ENCODE measurements at places on chromosomes 7 and 10.

GRCh38 chr7:134777908-134778580 is 1.4 kb upstream of the CALD1 start:
- no peak for DNase-seq

- DNase-seq = no peak
These were observed 142.7 kb downstream of the ELFN1 start for GRCh38 chr7:1812509-1813393.

DNA sequence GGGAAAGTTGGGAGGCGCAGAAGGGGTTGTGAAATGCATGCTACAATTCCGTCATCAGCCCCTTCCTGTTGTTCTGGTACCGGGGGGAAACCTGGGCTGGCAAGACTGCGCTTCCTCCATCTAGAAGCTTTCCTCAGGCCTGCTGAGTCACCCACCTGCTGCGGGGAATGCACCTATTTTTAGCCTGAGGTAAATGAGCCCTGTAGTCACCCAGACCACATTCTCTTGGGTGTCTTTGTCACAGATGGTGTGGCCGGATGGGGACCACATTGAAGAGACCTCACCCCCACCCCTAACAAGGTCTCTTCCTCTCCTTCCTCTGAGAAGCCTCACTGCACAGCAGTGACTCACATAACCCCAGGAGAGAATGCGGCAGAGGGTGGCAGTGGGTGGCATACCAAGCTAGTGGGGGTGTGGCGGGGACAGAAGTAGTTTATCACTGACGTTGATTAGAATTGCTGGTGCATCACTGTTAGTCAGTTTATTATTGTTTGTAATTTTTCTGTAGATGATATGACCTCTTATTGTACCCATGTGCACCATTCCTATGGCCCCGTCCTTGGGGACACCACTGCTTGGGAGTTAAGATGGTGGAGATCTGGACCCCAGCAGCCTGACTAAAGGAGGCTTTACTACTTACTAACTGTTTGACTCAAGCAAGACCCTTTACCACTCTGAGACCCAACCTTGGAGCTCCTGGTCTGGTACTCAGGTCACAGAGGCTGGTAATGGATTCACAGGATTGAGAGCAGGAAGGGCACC is 83.0 kb upstream of the DUSP5 start:
- DNase-seq = no peak

DNA sequence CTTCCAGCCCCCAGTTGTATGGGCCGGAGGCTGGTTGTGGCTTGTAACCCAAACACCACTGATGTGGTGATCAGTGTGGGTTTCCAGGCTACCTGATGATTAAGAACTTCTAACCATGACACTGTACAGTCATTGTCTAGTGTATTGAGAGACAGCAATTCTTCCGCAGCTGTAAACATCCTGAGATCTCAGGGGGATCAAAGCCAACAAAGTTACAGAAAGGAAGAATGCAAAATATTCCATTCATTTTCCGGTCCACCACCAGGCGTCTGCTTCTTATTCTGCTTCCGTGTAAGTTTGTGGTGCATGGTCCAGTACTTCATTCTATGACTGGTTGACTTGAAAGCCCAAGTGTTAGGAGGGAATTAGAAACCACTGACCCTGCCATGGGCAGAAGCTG is 10.3 kb upstream of the GLI3 start:
- peak; percentile 75 for DNase-seq

- DNase-seq = no peak
These were observed 36.9 kb upstream of the NPFFR1 start for GRCh38 chr10:70320751-70321150.

DNA sequence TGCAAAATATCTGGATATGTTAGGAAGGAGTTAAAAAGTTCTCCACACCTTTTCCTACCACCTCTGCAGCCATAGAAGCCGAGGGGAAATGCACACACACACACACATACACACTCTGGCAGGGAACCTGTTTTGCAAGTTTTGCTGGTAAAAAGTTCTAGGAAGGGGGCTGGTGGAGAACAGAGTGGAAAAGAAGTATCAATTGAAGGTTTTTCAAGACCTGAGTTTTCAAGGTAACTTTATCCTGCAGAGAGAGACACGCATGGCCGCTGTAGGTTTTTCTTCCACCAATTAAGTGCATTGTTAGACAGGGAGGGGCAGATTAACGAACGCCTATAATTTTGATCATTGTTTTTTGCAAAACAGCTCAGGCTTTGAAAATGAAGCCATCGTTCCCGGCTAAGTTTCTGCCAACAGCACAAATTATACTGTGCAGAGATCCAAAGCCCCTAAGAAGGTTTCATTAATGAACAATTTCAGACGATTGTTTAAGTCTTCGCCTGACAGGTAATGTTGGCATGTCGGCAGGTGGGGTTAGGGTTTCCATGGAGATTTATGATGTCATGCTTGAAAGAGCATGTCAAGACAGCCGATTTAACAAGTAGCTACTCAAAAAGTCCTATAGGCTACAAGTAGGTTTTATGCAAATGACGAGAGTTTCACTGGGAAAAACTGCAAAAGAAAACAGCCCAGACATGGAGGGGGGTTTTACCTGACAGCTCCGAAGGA is 29.7 kb downstream of the KIAA1217 start:
- DNase-seq = no peak

DNA sequence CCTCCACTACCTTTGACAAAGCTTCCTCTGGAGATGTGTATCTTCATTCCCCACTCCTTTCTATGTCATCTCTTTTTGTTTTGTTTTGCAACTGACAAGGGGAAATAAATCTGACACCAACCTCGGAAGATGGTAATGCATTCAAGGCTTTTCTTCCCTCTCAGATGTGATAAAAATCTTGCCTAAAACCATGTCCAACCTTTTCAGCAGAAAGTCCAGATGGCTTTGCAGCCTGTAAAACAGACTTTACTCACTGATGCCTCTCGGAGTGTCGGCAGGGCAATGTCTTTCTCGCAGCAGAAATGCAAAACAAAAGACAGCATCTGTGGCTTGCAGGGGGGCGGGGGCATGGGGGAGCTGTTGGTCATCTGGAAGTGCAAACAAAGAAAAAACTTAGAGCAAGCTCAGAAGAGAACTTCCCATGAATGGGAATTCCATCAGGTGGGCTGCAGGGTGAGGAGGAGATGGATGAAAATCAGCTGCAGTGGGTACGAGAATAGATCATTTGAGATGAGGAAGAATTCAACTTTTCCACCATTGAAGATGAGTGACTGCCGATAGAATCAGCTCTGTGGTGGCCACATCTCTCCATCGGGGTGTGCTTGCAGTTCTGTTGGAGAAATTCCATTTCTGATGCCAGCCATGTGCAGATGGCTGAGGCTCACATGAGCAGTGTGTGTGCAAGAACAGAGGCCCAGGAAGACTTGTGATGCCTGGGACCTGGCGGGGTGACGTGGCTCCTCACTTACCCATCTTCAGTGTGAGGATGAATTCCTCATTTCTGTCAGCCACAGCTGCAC is 237.7 kb downstream of the WDR37 start:
- no peak for DNase-seq

DNA sequence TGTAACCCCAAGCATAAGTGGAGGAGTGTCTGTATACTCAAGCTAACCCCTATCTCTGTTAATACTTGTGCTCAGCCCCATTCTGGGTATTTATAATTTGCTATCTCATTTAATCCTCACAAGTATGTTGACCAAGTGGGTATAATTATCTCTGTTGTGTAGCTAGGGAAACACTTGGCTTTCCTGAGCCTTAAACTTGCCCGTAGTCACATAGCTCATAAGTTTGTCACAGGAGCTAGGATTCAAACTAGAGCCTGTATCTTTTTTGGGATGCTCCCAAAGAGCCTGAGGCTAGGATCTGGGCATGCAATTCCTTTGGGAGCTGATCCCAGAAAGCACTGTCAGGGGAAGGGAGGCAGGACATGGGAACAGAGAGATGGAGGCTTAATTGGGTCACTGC is 377.4 kb downstream of the GALNT17 start:
- peak; percentile 10 for DNase-seq

GRCh38 chr7:11175887-11176286 is 202.2 kb downstream of the PHF14 start:
- DNase-seq = no peak

GRCh38 chr7:98956469-98956868 is 78.1 kb downstream of the TRRAP start:
- DNase-seq = no peak

DNA sequence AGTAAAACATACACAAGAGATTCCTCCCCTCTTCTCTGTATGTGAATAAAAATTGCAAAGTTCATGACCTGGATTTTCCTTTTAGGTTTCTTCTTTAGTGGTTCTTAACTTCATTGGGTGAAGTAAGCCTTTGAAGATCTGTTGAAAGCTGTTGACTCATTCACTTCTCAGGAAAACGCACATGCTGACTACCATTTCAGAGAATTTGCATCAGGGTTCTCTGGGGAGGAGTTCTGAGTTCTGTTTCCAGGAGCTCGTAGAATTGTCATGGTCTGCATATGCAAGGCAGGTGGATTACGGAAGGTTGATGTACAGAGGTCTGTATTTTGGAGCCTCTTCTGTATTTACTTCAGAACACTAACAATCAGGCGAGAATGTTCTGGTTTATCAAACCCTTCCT is 962 bp upstream of the SLC26A4 start:
- peak; percentile 65 for DNase-seq

- no peak for DNase-seq
These were observed 21.9 kb downstream of the WDR86 start for GRCh38 chr7:151388007-151388297.

- no peak for DNase-seq
These were observed 10.0 kb upstream of the TLX1 start for GRCh38 chr10:101120884-101121653.

DNA sequence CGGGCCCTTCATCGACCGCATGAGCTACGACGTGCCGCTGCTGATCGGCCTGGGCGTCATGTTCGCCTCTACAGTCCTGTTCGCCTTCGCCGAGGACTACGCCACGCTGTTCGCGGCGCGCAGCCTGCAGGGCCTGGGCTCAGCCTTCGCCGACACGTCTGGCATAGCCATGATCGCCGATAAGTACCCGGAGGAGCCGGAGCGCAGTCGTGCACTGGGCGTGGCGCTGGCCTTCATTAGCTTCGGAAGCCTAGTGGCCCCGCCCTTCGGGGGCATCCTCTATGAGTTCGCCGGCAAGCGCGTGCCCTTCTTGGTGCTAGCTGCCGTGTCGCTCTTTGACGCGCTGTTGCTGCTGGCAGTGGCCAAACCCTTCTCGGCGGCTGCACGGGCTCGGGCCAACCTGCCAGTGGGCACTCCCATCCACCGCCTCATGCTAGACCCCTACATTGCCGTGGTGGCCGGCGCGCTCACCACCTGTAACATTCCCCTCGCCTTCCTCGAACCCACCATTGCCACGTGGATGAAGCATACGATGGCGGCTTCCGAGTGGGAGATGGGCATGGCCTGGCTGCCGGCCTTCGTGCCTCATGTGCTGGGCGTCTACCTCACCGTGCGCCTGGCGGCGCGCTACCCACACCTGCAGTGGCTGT is 1.2 kb downstream of the SLC18A3 start:
- DNase-seq = no peak

GRCh38 chr10:129756912-129757901 is 206.9 kb downstream of the EBF3 start:
- DNase-seq = no peak

DNA sequence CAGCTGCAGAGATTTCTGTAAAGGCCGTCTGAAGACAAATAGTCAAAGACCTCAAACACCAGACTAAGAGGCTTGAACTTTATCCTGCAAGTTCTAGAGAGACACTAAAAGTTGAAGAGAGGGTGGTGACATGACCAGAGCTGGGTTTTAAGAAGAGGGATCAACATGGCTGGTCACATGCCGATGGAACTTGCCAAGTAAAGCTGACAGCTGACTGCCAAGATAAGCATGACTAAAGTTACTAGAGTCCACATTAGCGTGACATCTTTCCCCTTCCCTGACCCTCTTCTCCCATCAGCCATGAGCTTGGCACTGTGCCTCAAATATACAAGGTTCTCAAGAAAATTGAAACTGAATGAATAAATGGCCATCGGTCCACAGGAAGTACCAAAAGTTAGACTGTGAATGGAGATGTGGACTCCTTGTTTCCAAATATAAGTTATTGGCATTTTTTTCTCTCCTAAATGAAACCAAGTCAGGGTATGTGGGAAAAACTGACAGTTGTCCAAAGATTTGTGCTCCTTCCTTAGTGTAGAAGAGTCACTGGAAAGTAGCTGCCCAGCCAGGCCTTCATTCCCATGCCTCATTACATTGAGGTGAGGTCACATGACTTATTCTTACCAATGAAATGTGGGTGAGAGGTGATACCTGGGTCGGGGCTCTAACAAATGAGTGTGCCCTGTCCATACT is 24.5 kb downstream of the XPNPEP1 start:
- DNase-seq = no peak
